ENCODE measurements at places on chromosomes 12 and 14.

DNA sequence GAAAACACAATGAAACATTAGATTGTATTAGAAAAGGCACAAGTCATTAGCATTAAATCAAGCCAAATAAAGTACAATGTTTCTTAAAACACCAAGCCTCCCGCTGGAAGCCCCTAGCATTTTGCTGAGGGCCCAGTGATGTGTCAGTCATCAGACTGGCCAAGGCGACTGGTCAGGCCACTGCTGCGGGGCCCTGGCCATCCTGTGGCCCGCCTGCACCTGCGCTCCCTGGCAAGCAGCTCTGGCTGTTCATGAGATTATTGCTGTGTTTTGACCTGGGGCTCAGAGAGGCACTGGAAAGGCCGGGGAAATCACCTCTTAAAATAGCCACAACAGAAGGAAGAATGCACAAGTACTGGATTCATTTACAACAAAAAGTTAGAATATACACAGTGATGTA, 24.2 kb upstream of the AMN start:
- DNase-seq: no peak

DNA sequence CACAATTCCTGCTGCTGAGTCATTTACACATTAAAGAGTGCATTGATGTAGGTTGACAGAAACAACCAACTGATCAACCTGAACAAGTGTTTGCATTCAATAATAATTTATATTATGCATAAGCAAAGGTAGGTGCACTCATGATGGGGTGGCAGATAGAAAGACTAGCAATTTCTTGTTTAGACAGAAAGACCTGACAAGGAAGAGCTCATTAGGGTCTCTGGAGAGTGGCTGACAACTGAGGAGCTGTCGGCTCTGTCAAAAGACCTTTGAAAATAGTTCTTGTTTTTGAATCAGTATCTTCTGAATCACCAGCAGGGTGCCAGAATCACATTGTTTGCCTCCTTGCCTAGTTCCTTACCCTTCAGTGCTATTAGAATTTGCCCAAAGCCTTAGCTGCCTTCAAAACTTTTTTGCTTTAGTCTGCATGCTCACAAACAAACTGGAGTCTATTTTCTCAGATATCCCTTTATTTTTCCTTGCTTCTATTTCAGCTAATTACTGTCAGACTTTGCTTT, 234.7 kb downstream of the BTG1 start:
- DNase-seq: no peak

GRCh38 chr14:75222208-75222701, 45.8 kb upstream of the TMED10 start:
- no peak for DNase-seq

DNA sequence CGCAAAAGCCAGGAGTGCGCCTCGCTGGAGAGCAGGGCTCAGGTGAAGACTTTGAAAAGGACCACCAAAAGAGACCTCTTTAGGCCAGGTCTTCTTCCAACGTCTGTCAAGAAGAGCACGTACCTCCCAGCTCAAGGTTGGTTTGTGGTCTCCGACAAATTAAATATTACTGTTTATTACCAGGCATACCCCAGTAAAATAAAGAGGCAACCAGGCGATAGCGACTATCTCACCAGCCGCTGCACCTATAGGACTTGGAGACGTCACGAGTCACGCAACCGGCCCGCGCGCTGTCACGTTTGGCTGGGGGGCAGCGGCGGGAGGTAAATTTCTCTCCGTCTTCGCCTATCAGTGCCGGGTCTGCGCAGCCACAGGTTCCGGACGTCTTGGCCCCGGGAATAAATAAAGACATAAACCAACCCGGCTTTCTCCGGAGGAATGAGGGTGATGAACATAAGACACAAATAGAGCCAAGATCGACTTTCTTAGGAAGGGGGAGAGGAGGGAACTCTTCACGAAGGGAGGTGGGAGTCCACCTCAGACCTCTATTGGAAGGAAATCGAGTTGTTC, 2.0 kb upstream of the TBX5 start:
- DNase-seq: no peak

GRCh38 chr12:6277982-6278438, 32.5 kb upstream of the PLEKHG6 start:
- no peak for DNase-seq

DNA sequence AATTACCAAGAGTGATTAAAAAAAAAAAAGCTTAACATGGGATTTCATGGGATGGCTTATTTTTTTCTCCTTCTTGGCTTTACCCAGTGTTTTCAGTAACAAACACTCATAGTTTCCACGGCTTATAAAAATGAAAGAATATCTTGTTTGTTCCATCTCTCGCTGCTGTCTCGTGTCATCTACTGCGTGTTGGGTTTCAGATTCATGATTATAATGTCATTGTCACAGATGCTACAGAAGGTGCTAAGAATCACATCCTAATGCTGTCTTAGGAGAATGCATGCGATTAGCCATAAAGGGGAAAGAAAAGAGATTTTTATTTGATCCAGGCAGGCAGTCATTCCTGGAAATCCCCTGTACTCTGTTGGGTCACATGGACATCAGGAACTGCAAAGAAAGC, 1267.6 kb upstream of the TMEM132C start:
- DNase-seq: no peak

DNA sequence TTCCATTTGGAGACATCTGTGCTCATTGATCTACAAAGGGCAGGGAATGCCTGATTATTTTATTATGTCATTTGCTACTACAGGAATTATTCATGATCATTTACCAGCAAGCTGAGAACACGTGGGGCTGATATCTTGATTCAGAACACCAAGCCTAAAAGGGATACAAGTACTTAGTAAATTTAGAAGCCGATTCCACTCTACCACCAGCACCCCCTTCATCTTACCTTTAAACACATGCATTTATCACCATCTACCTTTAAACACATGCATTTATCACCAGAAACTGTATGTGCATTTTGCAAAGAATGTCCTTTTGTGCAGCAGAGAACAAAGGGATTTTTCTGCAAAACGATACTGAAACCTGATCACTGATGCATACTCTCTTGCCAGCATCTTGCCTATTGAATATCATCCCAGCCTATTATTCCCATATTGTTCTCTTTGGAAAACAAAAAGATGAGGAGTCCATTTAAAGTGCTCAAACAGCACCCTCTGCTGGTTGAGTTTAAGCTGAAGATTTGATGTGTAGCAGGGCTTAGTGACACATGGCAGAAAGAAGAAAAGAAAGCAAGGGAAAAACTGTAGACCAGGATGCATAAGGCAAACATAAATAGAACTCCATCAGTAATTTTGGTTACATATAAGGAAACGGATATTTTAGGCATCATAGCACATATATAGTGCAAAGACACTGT, 132.6 kb upstream of the PLEKHG7 start:
- DNase-seq: no peak

- DNase-seq: no peak
Observed at GRCh38 chr12:131139363-131140068, 185.8 kb downstream of the ADGRD1 start.

GRCh38 chr12:5442251-5443006, 10.5 kb downstream of the NTF3 start:
- no peak for DNase-seq

GRCh38 chr12:24066865-24067264, 117.4 kb upstream of the SOX5 start:
- no peak for DNase-seq

- DNase-seq: no peak
Observed at GRCh38 chr12:82434392-82434911, 76.1 kb downstream of the METTL25 start.

DNA sequence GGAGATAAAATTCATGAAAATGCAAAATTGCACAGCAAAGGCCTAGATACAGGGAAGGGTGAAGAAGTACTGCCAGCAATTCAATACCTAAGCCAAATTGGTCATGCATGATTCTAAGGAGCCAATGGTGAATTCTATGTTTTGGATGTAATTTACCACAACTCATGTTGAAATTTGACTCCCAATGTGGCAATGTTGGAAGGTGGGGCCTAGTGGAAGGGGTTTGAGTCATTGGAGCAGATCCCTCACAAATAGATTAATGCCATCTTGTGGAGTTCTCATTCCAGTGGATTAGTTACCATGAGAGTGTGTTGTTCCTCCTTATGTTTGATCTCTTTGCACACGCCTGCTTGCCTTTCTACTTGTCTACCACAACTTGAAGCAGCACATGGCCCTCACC, 194.0 kb upstream of the ALG10 start:
- DNase-seq: no peak

GRCh38 chr14:64692189-64692985, 11.8 kb upstream of the PLEKHG3 start:
- no peak for DNase-seq

DNA sequence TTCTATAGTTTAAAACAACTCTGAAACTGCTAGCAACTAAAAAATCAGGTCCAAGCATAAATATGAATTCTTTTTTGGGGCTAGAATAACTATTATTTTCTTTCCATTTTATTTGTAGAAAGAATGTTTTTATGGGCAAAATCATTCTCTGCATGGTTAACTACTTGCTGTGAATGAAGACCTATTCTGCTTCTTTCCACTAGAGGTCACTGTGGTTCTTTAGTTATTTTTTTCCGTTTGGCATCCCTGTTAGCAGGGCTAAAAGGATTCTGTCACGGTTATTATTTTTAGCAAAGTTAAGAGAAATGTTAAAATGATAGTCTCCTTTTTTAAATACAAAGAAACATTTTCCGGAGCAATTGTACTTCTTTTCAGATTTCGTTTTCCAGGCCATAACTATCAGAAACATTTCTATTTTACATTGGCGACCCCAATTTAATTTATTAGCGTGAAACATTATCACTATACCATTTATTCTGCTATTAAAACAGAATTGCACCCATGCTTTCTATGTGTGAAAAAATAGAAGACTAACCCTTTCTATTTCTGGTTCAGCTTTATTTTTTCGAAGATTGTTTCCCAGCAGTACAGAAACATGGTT, 404.8 kb downstream of the ATP23 start:
- no peak for DNase-seq

DNA sequence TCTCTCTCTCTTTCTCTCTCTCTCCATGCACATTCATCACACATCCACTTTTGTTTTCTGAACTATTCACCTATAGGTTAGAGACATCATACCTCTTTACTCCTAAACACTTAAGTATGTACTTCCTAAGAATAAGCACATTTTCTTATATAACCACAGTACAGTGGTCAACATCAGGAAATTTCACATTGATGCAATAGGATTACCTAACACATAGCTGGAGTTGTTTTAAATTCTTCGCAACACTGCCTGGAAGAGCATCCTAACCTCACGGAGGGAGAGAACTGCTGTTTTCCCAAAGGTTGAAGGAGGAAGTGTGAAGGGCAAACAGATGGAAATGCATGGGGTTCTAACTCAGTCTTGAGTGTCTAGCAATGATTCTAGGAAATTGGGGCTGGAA, 159.2 kb downstream of the SYT1 start:
- DNase-seq: no peak

DNA sequence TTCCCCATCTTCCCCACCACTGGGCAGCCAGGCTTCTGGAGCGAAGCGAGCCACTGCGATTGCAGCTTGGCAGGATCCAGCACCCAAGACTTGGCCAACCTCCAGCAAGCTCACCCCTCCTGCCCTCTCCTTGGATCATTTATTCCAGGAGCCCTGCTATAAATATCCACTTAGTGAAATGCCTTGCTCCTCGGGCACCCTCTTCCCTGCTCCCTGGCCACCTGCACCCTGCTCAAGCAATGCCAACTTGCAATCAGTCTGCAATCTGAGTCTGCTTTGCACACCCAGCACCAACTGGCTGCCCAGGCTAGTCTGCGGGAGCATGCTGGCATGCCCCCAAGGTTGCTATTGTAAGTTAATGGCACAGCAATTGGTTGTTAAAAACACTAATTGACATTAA, 666.0 kb downstream of the MED13L start:
- no peak for DNase-seq

DNA sequence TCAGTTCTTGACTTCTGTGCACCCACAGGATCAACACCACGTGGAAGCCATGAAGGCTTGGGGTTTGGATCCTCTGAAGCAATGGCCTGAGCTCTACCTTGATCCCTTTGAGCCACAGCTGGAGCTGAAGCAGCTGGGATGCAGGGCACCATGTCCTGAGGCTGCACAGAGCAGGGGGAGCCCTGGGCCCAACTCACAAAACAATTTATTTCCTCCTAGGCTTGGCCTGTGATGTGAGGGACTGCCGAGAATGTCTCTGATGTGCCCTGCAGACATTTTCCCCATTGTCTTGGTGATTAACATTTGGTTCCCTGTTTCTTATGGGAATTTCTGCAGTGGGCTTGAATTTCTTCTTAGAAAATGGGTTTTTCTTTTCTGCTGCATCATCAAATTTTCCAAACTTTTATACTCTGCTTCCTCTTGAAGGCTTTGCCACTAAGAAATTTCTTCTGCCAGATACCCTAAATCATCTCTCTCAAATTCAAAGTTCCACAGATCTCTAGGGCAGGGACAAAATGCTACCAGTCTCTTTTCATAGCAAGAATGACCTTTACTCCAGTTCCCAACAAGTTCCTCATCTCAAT, 288.2 kb downstream of the CCDC59 start:
- DNase-seq: no peak

DNA sequence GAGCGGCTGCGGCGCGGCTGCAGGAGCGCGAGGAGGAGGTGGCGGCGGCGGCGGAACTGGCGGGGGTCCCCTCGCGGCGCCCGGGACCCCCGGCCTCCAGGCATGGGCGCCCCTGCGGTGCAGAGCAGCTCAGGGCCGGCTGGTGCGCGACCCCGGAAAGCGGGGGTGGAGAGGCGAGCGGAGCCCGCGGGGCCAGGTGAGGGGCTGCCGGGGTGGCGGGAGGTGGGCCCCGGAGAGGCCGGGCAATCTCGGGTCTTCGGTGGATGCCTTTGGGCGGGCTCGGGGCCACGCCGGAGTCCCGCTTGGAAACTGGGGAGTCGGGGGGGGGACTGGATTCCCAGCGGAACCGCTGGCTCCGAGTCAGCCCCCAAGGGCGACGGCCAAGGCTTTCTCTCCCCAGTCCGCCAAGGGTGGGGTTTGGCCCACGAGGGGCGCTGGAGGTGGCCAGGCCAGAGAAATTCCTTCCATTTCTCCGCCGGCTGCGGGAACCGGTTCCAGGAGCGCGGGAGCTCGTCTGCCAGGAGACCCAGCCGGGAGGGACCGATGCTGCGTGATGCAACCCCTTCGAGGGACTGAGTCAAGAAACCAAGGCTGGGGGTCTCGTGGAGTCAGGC, 13.9 kb upstream of the NR4A1 start:
- no peak for DNase-seq

- no peak for DNase-seq
Observed at GRCh38 chr14:33925946-33926345, 24.9 kb downstream of the EGLN3 start.

- DNase-seq: no peak
Observed at GRCh38 chr12:53391724-53392123, 11.7 kb downstream of the SP1 start.

DNA sequence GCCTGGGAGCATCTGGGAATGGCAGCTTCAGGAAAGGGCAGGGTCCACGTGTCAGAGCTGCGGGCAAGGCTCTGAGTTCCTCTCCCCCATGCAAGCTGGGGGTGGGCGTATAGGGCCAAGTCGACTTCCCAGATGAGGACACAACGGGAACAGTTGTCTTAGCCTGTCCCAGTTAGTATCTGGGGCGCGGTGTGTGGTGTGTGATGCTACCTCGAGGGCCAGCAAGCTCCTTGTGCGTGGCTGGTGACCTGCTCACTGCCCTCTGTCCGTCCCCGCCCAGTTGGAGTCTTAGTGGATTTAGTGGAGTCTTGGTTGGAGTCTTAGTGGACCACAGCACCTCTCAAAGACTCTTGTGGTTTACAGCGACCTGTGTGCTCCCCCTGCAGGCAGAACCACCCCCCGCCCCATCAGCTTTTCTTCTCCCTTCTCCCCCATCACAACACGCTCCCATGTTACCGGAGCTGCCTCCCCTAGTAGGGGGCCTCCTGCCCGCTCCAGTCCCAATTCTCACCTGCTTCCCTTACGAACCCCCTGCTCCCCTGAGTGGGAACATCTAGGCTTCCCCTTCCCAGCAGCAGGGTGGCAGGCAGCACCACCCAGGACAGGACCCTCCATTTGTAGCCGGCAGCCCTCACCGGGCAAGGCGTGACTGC, 8.7 kb downstream of the ASPG start:
- DNase-seq: no peak

Data from stimulated activated CD8-positive, alpha-beta memory T cell treated with anti-CD3 and anti-CD28 coated beads, Interleukin-4, amount 100 ng/mL, for 1 hour (primary cell).